ENCODE measurements at places on chromosomes 16 and 17. TPM values are rescaled to one million over a fixed set of nuclear protein-coding genes. Genes with fewer than 3 reads are reported as not detected.

GRCh38 chr16:78693496-78693895 lies 594.0 kb downstream of the WWOX start:
- DNase-seq = no peak

GRCh38 chr16:67954421-67955196 lies 10.7 kb upstream of the LCAT start:
- no peak for DNase-seq

- no peak for DNase-seq
These were observed 4.1 kb upstream of the AQP8 start for GRCh38 chr16:25212636-25213035.

DNA sequence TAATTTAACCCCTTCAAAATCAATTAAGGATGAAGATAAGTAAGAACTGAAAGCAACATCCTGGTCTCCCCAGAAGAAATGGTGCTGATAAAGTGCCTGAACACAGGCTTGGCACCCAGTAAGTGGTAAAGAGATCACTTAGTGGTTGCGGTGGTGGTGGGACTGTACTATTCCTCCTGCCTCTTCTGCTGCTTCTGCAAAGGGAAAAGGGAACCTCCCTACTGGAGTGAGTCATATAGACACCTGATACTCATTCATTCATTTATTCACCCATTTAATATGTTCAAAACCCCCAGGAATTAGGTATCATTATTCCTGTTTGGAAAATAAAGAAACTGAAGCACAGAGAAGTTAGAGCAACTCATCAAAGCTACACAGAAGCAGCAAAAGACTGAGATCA lies 60.6 kb downstream of the CDYL2 start:
- no peak for DNase-seq

DNA sequence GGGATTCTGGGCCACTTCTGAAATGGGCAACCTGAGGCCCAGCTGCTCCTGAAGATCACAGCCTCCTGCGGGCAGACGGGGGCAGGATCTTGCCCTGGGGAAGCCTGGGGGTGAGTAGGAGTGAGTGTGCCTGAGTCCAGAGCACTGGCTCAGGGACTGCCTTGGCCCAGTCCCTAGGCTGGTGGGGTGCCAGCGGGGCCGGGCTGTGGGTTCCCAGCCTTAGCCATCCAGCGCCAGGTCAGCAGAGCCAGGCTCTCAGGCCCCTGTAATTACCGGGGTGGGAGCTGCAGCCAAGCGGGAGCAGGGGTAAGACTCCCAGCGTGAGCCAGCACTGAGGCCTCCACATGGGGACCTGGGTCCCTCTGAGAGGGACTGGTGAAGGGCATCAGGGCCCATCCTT lies 8.2 kb downstream of the SPNS2 start:
- no peak for DNase-seq

GRCh38 chr17:32161506-32162365 lies 19.4 kb downstream of the RHOT1 start:
- DNase-seq = no peak

NGFR gene
- 2.9 TPM for polyA plus RNA-seq
